CD4-positive, alpha-beta T cell treated with Interleukin-2 at 100 ng/mL for 4 hours (primary cell): ENCODE measurements at places on chromosomes 12 and 14.

- no peak for DNase-seq
These were observed 947.4 kb downstream of the NRXN3 start for GRCh38 chr14:79117561-79117960.

GRCh38 chr14:39217214-39217879 lies 16.4 kb upstream of the MIA2 start:
- DNase-seq, result no peak

DNA sequence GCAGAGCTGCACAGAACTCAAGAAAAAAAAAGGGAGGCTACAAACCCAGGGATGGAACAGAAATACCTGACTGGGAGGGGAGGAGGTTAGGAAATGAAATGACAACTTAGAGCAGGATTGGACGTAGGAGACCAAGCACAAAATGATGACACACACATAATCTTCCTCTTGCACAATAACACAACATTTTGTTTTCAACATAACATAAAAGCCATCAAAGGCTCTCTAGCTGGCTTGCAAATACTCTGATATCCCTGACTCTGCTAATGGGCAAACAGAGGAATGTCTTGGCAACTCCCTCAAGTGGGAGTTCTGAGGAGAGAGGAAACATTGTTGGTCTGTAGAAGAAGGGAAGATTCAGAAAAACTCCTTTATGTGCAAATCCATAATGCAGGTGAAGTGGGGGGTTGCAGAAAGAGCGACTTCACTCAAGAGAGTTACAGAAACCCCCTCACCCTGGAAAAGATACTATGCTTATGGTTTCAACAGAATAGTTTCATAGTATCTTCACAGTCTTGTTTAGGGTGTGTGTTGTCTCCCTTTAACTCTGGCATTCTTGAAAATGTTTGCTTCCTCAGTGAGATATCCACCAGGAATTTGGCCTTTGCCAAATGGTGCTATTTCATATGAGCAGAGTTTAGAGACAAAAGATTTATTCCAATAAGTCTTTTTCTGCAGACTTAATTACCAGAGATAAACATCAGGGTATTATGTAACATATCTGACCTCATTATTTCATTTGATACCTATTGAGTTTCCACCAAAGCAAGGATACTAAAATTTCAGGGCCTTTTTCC lies 43.8 kb upstream of the LTBP2 start:
- no peak for DNase-seq

- DNase-seq, result no peak
These were observed 316.4 kb downstream of the ZFP36L1 start for GRCh38 chr14:68476212-68477109.

DNA sequence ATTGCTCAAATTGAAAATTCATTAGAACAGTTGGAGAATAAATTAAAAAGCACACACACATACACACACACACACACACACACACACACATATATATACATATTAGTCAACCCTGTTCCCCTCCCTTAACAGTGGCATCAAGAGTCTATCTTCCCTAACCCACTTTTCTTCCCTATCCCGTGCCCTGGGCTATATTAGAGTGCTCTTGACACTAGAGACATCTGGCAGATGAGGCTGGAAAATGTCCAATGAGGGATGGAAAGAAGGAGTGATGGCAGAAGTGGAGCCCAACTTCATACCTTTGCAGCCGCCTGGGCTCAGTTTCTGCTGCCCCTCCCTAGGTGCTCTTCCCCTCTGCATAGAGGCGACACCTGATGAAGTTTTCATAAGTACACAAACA lies 172.4 kb upstream of the NUDT4 start:
- no peak for DNase-seq

GRCh38 chr12:9114946-9115345 lies 773 bp downstream of the A2M start:
- no peak for DNase-seq

DNA sequence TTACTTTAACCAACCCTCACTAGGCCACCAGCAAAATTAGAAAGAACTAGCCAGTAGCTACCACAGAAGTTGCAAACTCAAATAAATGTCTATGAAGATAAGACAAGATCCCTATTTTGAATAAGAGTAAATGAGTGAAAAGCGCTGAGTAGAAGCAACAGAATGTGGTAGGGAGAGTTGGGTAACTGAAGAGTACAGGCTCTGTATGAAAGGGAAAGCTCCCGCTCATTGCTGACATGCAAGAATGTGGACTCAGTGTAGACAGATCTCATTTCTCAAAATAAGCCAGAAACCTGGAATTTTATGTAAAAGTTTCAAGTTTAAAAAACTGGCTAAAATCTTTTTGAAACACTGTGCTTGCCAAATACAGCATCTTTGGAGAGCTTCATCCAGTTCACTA lies 63.9 kb downstream of the NAV3 start:
- DNase-seq, result no peak

GRCh38 chr12:31026202-31026601 lies 47.5 kb upstream of the DDX11 start:
- DNase-seq, result no peak
